ENCODE measurements at places on chromosomes 12 and 14.

- DNase-seq = peak; percentile 38
These were observed 24.8 kb downstream of the CLECL1 start for GRCh38 chr12:9707864-9708808.

- no peak for DNase-seq
These were observed 153.0 kb downstream of the MYRFL start for GRCh38 chr12:69978020-69978419.

- no peak for DNase-seq
These were observed 39.8 kb downstream of the GALNT9 start for GRCh38 chr12:132289356-132290202.

DNA sequence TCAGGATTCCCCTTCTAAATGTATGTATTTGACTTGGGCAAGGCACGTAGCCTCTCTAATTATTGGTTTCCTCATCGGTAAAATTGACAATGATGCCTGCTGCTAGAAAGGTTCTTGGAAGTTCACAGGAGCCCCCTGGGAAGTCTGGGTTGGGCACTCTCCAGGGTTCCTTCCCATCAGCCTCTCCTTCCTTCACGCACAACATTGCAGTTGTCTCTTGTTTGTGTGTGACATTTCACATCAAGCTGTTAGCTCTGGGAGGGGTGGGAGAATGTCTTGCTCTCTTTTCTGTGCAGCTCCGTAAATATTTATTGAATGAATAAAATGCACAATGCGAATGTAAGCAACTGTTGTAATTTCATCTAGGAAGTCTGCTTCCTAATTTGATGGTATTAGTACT is 153.2 kb upstream of the PRICKLE1 start:
- no peak for DNase-seq

DNA sequence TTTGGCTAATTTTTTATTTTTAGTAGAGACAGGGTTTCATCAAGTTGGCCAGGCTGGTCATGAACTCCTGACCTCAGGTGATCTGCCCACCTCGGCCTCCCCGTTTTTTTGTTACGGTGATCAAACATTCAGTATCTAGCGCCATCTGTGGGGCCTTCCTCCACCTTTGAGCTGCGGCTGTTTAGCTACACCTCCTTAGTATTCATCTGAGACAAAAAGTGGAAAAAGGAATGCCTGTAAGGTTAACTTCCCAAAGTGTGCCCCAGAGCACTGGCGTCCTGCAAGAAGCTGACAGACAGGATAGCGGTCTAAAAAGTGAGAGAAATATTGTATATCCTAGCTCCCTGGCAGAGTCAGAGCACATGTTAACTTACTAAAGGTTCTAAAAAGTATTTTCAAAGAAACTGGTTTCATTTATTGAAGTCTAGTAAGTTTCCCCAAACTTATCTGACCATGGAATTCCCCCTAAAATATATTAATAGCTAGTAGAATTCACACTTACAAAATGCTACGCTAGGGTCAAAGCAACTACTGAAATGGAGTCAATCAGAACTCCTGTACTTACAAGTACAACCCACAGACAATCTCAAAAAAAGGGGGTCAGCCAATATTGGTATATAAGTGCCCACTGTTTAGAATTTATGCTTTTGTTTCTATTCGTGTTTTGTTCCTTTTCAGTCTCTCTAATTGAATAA is 59.1 kb downstream of the DUSP16 start:
- DNase-seq = no peak

GRCh38 chr14:75281654-75282019 is 3.0 kb downstream of the FOS start:
- DNase-seq = no peak

DNA sequence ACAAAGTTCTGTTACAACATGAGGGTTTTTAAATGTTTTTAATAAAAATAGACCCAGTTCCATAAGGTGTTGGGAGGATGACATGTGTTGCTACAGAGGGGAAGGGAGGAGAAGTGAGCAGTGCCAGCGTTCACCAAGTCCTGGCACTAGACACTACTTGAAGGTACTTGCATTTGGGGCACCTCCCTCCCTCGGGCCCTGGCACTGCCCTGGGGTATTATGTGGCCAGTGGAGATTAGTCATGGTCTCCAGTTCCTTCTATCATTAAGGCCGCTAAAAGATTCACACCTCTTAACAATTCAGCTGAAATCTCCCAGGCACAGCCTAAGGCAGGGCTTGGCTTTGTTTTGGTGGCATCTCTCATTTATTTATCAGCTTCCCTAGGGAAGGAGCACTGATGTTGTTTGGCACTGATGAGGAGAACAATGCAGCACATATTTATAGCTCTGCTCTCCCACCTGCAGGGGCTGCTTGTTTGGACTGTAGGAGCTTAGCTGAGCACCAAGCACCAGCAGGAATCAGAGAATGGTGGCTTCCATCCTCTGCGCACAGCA is 155.5 kb upstream of the NTF3 start:
- DNase-seq = no peak

GRCh38 chr12:127284021-127284420 is 982.9 kb upstream of the TMEM132C start:
- DNase-seq = no peak

DNA sequence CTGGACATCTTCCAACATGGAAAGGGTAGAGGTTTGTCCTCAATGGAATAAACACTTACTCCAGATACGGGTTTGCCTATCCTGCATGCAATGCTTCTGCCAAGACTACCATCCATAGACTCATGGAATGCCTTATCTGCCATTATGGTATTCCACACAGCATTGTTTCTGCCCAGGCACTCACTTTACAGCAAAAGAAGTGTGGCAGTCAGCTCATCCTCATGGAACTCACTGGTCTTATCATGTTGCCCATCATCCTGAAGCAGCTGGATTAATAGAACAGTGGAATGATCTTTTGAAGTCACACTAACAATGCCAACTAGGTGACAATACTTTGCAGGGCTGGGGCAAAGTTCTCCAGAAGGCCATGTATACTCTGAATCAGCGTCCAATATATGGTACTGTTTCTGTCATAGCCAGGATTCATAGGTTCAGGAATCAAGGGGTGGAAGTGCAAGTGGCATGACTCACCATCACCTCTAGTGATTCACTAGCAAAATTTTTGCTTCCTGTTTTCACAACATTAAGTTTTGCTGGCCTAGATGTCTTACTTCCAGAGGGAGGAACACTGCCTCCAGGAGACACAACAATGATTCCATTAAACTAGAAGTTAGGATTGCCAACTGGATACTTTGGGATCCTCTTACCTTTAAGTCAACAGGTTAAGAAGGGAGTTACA is 140.4 kb downstream of the SLC35F4 start:
- DNase-seq = no peak

DNA sequence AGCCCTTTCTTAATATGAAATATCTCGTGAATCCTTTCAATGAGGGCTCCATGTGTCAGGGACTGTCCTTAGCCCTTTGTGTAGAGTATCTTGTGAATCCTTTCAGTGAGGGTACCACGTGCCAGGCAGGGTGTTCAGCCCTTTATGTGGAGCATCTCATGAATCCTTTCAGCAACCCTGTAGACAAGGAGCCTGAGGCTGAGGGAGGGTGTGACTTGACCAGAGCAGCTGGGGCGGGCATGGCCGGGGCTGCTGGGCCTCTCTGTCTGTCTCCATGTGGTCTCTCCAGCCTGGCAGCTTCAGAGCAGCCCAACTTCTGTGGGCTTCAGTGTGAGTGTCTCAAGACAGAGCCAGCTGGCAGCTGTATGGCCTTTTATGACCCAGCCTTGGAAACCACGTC is 140.2 kb downstream of the AACS start:
- no peak for DNase-seq

DNA sequence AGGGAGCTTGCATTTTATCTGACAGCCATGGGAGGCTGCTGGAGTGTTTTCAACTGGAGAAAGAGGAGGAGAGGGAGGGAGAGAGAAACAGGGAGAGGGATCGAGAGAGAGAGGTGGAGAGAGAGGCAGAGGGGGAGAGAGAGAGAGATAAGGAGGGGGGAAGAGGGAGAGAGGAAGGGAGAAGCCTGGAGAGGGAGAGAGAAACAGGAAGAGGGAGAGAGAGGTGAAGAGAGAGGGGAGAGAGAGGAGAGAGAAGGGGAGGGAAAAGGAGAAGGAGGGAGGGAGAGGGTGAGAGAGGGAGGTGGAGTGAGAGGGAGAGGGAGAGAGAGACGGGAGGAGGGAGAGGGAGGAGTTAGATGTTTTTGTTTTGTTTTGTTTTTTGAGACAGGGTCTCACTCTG is 45.6 kb downstream of the DNAH10 start:
- no peak for DNase-seq

DNA sequence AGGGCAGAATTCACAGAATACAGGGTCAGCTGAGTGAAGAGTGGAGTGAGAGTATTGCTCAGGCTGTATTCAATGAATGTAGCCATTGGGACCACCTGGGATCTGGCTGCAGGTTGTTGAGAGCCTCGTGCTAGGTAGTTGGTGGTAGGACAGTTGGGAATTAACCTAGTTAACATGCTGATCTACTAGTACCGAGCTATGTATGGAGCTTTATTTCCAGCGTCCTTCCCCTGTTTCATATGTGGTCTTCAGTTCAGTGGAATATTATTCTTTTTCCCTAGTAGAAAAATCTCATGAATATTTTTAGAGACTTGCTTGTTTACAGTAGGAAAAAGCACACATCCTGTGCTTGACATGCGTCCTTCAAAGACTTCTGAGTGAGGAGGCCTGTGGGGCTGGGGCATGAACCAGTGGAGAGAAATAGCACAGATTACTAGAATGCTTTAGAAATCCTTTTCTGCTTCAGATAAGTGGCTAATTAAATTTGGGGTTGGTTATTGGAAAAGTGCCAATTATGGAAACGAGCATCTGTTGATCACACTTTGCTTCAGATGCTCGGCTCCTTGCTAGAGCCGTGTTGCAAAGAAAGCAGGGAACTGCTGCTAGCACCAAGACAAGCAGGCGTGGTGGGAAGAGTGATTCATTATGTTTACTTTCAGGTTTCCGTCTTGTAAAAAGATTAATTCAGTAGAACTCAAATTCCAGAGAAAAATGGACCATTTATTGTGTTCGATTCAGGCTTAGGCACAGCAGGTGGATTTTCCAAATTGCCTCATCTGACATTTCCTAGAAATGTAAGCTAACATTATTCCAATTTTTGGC is 53.6 kb downstream of the ARF6 start:
- no peak for DNase-seq

DNA sequence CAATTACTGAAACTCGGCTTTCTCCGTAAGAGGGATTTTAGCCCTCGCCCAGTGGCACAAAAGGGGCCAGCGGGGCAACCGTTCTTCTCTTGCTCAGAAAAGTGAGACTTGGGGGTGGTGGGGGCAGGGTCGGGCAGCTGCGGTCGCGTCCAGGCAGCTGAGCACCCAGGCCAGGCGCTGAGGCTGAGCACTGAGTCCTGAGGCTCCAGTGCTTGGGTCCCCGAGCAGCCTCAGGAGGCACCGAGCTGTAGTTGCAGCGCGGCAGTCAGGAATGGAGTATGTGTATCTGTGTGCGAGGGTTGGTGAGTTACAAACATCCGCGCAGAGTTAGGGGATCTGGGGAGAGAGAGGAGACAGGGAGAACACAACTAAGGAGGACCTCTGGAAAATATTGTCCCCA is 4.1 kb upstream of the HOXC6 start:
- DNase-seq = no peak

DNA sequence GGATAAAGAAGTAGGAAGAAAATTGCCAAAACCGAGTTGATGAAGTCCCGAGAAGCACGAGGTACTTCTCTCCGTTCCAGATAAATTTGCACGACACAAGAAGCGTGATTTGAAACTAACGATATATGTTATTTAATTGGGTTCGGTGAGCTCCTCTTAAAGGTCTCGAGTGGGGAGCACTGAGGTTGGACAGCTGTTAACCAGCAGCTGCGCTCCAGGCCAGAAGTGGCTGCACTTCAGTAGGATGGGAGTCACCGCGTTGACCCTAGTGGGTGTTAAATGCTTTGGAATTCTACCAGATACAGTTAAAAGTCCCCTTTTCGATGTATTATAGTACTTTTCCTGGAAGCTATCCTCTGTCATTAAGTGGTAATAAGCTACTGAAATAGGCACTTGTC is 953 bp upstream of the DCAF5 start:
- no peak for DNase-seq

DNA sequence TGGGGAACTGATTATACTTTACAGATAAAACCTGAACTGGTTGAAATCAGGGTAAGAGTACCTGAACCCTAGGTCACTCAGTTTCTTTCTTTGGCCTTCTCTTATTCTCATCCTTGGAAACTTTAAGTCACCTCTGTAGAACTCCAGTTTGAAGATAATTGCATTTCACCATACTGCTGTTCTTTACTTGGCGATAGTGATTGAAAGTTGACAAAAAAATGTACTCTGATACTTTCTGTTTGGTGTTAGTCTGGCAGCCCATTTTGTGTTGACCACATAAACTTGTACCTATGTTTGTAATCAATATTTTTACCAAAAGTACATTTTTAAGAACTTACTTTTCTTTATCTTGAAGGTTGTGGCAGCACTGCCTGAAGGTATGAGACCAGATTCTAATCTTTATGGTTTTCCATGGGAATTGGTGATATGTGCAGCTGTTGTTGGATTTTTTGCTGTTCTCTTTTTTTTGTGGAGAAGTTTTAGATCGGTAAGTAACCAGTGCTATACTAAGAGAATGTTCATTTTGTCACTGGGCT is 42.9 kb downstream of the MIA2 start:
- DNase-seq = no peak

DNA sequence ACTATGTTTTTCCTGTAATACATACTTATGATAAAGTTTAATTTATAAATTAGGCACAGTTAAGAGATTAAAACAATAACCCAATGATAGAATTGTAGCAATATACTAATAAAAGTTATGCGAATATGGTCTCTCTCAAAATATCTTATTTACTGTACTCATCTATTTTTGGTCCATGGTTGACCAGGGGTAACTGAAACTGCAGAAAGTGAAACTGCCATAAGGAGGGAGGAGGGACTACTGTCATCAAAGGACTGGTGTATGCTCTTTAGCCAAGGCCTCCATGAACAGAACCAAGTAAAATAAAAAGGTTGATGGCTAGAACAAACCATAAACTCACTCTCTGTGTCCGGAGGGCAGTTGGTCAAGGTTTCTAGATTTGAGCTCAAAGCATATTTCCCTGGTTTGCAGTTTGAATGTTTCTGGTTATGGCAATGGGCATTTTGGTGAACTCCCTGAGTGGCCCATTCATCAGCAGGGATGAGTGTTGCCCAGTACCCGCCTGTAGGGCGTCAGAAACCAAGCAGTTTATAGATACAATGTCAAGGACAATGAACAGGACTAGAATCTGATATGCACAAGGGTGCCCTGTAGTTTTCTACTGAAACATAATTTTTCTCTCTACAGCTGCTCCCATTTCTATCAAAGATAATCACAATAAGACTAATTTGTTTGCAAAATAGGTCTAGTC is 19.8 kb downstream of the LEMD3 start:
- DNase-seq = no peak

- no peak for DNase-seq
These were observed 89.4 kb downstream of the OTX2 start for GRCh38 chr14:56720703-56721460.

- DNase-seq = peak; percentile 36
These were observed 764 bp downstream of the DYNLL1 start for GRCh38 chr12:120496413-120497340.

- peak; percentile 20 for DNase-seq
These were observed 103.6 kb downstream of the SSPN start for GRCh38 chr12:26298785-26299621.

- no peak for DNase-seq
These were observed 45.6 kb upstream of the CRY1 start for GRCh38 chr12:107138990-107139389.

- DNase-seq = no peak
These were observed 18.8 kb downstream of the KCNC2 start for GRCh38 chr12:75190846-75191245.

- no peak for DNase-seq
These were observed 8.6 kb upstream of the EPS8 start for GRCh38 chr12:15797818-15798217.

Measured in HEK293T (cell line).